NCI-H1694 treated with DMSO at 0.1 percent for 48 hours (cell line): ENCODE measurements at places on chromosomes 5 and 9.

GRCh38 chr5:14153932-14154731 is 11.0 kb downstream of the TRIO start:
- no peak for DNase-seq

DNA sequence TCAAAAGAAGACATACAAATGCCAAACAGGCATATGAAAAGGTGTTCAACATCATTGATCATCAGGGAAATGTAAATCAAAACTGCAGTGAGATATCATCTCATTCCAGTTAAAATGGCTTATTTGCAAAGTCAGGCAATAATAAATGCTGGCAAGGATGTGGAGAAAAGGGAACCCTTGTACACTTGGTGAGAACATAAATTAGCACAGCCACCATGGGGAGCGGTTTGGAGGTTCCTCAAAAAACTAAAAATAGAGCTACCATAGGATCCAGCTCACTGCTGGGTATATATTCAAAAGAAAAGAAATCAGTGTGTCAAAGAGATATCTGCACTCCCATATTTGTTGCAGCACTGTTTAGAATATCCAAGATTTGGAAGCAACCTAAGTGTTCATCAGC is 50.3 kb downstream of the AP3S1 start:
- no peak for DNase-seq

DNA sequence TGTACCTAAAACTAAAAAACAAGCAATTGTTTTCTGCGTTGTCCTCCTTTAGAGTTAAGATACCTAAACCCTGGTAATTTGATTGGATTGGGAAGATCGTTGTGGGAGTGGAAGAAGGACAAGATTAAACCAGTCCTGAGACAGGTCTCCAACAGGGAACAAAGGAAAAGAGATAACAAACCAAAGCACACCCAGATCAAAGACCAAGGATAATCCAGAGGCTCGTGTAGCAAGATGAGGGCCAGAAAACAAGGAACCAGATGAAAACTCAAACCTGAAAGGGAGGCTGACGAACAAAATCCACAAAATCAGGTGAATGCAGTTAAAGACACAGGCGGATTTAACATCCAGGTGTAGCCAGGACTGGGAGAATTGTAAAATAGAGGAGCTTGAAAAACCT is 618.1 kb downstream of the SLCO4C1 start:
- DNase-seq, result no peak

- no peak for DNase-seq
Measured at GRCh38 chr5:38022631-38023030, 182.8 kb upstream of the GDNF start.

DNA sequence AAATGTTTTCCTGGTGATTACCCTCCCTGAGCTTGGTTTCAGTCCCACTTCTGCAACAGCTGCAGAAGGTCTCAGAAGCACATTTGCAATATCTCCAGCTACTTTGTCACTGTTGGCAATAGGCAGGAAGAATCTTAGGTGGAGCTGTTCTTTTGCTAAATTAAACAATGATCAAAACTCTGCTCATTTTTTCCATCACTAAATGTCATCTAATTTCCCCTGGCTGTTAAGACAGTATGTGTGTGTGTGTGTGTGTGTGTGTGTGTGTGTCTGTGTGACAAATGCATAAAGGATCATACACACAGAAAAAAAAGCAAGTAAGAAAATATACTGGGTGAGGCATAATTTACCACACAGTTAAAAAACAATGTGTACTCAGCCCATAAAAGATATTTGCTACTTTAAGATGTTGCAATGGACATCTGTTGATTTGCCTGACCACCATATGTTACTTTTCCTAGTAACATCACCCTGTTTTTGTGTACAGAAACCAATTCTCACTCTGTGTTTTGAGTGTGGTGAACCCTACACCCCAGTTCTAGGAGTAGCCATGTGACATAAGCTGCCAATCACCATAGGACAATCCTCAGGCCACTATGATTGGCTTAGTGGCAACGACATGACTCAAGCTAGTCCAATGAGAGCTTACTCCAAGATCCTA is 572.6 kb upstream of the CLINT1 start:
- no peak for DNase-seq

- no peak for DNase-seq
Measured at GRCh38 chr5:3325972-3326840, 269.4 kb upstream of the IRX1 start.

DNA sequence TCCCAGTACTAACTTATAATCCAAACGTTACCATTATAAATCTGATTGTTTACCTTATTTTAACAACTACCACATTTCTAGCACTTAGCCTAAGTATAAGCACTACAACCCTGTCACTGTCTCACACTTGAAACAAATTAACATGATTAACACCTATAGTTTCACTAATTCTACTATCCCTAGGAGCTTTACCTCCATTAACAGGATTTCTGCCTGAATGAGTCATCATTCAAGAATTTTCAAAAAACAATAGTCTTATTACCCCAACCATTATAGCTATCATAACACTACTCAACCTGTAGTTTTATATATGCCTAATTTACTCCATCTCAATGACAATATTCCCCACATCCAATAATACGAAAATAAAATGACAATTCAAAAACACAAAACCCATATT is 89.6 kb downstream of the INSL6 start:
- no peak for DNase-seq

- no peak for DNase-seq
Measured at GRCh38 chr5:109028608-109029299, 281.1 kb downstream of the FER start.

GRCh38 chr9:33349743-33350142 is 52.6 kb downstream of the AQP7 start:
- no peak for DNase-seq

DNA sequence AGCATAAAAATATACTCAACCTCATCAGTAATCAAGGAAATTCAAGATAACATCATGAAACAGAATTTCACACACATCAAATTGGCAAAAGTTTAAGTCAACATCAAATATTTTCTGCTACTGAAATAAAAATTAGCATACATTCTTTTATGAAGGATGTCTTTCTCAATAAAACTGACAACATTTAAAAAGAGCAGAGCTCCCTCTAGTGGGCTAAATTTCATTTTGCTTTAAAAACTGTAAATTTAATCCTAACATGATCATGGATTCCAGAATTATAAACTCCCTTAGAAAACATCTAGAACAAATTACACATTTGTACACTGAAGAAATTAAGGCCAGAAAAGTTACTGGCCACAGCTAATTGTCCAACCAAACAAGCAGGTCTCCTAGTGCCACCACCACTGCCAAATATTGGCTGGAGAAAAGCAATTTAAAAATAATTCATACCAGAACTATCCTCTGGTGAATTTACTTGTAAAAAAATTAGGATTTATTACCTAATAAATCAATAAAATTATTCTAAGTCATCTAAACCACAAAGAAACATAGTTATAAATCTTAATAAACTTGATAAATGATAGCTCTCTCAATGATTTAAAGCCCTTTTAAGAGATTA is 31.2 kb downstream of the DEPDC1B start:
- peak; percentile 25 for DNase-seq

DNA sequence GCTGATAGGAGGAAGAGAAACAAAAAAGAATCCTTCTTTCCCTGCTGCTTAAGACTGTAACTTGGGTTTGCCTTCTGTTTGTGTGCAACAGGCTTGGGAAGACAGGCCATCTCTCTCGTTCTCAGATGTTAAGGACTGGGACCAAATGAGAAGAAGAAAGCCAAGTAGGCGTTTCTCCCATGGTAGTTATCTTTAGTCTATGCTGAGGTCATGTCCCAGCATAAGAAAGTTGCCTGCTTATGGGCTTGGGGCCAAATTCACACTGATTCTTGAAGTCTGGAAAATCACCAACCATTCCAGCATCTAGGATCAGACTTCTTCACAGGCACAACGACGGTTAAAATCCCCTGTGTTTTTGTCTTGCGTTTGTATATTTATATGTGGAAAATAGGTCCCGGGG is 44.2 kb upstream of the PALM2AKAP2 start:
- no peak for DNase-seq

DNA sequence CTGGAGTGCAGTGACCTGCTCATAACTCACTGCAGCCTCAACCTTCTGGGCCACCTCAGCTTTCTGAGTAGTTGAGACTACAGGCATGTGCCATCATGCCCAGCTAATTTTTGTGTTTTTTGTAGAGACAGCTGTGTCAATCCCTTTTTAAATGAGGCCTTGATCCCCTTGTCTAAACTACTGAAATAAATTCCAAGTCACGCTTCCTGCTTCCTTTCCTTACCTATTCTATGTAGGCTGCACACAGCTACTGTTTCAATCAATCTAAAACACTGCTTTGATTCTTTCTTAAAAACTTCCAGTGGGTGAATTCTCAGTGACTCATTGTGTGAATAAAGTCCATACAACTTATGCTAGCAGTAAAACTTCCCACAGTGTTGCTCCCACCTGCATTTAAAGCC is 2.9 kb upstream of the C7 start:
- no peak for DNase-seq

DNA sequence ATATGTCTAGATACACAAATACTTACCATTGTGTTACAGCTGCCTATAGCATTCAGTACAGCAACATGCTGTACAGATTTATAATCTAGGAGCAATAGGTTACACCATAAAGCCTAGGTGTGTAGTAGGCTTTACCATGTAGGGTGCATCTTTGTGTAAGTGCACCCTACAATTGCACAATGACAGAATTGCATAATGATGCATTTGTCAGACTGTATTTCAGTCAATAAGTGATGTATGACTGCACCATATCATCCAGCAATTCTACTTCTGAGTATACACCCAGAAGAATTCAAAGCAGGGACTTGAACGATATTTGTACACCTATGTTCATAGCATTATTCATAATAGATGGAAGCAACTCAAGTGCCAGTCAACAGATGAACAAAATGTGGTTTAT is 100.4 kb upstream of the SLC44A1 start:
- DNase-seq, result no peak

GRCh38 chr5:74409166-74409706 is 231.3 kb downstream of the ENC1 start:
- DNase-seq, result no peak

DNA sequence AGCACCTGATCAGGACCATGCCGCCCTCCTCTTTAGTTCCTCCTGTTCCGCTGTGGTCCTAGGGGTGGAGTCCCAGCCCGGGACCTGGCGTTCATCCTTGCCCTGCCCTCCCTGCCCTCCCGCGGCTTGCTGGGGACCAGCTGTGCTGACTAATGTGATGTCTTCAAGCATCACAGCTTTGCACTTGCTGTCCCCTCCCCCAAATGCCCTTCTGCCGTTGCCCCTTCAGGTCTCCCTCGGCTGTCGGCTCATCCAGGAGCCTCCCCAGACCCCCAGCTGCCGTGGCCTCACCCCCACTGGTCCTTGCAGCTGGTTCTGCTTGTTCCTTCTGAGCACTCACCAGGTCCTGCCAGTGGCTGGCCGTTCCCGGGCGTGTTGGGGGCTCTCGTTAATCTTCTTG is 19.9 kb downstream of the RXRA start:
- DNase-seq, result no peak

DNA sequence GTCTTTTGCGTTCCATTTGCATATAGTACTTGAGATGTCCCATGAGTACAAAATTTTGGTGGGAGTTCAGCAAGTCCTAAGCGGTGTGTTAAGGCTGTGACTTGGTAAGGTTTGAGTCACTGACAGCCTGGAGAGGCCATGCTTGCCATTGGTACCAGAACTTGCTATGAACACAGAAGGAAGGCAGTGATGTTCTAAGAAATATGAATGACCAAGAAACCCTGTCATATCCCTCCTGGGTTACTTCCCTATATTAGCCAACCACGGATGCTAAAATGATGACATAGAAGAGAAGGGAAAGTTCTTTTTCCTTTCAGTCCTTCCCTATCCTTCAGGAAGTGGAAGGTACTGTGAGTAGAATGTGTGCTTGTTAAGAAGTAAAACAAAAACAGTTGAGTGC is 136.7 kb downstream of the GCNT1 start:
- no peak for DNase-seq

- DNase-seq, result no peak
Measured at GRCh38 chr9:114430457-114430856, 42.7 kb upstream of the AKNA start.

DNA sequence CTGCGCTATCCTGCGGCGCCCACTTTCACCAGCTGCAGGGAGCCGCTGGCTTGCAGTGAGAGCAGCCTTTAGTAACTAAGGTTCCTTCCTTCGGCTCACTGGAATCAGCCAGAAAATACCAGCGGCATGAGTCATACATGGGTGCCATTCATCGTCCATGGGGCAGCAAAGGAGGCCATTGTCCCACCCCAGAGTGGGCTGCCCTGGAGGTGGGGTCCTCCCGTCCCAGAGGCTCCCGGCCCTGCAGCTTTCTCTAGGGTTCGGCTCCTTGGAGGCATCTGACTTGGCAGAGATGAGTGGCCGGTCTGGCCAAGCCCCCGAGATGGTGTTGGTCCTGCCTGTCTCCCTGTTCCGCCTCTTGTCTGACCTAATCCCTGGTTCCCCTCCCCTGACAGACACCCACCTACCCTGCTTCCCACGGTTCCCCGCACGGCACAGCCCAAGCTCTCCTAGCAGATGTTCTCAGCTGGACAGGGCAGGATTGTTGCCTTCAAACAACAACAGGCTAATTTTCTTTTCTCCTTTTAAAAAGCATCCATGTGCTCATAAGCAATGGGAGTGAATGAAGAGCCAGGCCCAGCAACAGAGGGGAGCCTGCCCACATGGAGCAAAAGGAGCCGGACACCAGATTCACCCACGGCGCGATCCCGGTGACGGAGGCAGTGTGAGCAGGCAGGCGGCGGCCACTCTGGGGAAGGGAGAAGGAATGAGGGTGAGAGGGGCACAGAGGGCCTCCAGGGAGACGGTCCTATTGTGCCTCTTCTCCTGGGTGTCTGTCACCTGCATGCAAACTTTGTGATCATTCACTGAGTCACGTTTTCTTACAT is 97.0 kb upstream of the COL5A1 start:
- no peak for DNase-seq

DNA sequence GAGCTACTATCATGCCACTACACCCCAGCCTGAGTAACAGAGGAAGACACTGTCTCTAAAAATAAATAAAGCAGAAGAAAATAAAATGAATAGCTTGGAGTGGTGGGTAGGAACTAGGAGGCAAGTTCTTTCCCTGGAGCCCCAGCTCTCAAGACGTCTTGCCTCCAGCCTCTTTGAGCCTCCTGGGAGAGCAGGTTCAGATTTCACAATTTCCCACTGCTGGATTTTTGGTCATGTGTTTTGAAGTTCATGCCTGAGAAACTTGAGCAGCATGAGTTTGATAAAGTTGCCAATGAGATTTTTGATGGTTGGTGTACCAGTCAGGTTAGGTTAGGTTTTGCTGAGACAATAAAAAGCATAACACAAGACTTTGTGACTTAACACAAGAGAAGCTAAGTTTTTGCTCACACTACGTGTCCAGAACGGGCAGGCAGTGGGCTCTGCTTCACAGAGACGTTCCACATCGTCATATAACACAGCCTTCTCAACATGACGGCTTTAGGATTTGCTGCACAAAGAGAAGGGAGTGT is 4.1 kb upstream of the CCDC69 start:
- DNase-seq, result no peak

DNA sequence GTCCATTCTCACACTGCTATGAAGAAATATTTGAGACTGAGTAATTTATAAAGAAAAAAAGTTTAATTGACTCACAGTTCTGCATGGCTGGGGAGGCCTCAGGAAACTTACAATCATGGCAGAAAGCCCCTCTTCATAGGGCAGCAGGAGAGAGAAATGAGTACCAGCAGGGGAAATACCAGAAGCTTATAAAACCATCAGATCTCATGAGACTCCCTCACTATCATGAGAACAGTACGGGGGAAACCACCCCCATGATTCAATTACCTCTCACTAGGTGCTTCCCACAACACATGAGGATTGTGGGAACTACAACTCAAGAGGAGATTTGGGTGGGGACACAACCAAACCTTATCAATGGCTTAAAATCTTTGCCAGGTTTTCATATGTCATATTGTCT is 20.3 kb upstream of the TENT4A start:
- no peak for DNase-seq
